ENCODE measurements at places on chromosomes 6 and 20.

- peak; percentile 25 for DNase-seq
Measured at GRCh38 chr6:42727087-42727611, 4.8 kb upstream of the PRPH2 start.

DNA sequence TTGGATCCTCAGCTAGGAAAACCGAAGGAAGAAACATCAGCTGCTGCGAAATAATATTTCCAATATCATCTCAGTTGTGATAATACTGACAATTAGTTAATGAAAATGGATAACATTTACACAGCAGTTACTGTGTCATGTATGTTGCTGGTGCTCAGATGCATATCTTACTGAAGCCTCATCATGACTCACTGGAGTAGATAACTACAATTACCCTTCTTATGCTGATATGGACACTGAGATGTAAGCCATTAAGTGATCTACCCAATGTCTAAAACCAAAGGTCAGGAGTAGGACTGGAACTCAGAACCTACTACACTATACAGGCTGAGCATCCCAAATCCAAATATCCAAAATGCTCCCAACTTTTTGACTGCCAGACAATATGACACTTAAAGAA is 54.7 kb upstream of the LYRM2 start:
- no peak for DNase-seq

- no peak for DNase-seq
Measured at GRCh38 chr6:42302411-42302810, 84.8 kb upstream of the MRPS10 start.

DNA sequence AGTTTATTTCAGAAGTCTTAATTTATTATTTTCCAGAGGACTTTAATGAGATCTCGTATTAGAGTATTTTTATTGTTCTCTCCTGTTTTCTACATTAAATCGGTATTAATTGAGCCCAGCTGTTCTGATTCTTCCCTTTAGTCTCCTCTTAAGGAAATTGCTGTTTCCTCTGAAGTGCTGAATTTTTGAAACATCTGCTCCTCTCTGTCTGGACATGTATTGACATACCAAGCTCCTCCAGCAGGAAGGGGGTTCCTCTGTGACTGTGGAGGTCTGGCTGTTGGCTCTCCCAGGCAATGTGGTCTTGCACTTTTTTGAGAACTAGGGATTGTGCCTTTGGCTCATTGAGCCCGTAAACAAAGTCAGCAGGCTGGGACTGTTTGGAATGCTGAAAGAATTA is 74.9 kb downstream of the MAP3K4 start:
- DNase-seq = no peak

- no peak for DNase-seq
Measured at GRCh38 chr20:21016751-21017150, 89.4 kb downstream of the LINC00237 start.

GRCh38 chr20:51906049-51906448 is 103.7 kb upstream of the SALL4 start:
- no peak for DNase-seq

- DNase-seq = peak; percentile 36
Measured at GRCh38 chr6:31401403-31401802, 2.0 kb upstream of the MICA start.

DNA sequence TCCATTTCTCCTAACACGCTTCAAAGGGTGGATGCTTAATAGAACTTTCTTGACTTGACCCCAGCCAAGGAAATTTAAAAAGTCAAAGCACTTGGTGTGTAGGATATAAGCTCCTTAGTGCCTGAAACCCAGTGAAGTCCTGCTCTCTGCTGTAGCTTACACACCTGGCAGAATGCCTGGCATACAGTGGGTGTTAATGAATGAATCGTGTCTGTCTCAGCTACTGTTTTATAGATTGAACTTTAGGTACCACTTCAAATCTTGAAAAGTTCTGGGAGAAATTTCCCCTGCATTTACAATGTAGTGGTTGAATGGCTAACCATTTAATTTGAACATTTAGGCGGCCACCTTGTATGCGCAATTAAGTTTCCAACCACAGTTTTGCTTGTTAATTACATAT is 70.5 kb upstream of the ZNF217 start:
- DNase-seq = no peak

- peak; percentile 46 for DNase-seq
Measured at GRCh38 chr6:137230547-137230946, 11.4 kb upstream of the IFNGR1 start.

GRCh38 chr6:93498713-93499112 is 79.4 kb upstream of the EPHA7 start:
- DNase-seq = no peak

DNA sequence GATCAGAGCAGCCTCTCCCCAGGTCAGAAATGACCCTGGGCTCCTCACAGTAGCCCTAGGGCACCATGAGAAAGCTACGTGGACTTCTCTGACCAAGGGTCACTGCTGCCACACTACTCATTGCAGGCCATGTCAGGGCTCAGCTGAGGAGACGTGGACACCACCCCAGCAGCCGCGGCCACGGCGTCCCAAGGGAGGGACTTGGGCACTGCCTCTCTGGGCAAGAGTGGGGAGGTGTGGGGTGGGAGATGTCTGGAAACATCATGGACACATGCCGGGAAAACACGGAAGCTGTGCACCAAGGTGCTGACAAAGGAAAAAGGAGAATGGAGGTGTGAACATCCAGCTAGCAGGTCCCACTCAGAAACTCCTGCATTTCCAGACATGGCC is 9.0 kb downstream of the GMEB2 start:
- DNase-seq = no peak

DNA sequence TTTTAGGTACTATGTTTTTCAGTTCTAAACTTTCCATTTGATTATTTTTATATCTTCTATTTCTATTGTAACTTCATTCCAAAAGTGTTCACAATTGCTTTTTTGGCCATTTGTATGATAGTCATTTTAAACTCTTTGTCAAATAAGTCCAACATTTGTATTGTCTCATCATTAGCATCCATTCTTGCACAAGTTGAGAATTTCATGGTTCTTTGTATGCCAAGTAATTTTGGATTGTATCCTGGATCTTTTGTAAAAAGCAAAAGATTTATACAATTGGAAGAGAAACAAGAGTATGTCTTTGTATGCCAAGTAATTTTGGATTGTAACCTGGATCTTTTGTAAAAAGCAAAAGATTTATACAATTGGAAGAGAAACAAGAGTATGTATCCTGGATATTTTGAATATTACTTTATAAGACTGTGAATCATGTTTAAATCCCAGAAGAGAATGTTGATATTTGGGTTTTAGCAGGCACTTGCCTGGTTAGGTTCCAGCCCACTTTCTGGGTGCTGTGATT is 36.9 kb upstream of the NT5E start:
- no peak for DNase-seq

DNA sequence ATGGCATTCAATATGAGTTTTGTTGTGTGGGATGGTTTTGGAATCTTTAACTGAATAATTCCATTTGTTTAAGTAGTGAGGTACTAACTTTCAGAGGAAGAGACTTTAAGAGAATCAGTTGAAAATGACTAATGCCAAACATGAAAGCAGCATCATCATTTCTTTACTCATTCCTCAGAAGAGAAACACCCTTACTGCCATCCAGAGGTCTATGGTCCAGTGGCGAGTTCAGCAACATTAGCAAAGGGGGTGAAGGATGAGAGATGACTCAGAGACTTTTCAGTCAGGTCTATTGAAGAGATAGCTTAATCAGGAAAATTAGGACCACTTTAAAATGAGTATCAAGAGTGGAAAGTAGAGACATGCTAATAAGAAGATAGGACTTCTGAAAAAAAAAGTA is 118.8 kb downstream of the COL19A1 start:
- DNase-seq = no peak

GRCh38 chr20:63682384-63683139 is 13.9 kb upstream of the TNFRSF6B start:
- no peak for DNase-seq

GRCh38 chr20:3374296-3374695 is 33.2 kb downstream of the DNAAF9 start:
- no peak for DNase-seq

DNA sequence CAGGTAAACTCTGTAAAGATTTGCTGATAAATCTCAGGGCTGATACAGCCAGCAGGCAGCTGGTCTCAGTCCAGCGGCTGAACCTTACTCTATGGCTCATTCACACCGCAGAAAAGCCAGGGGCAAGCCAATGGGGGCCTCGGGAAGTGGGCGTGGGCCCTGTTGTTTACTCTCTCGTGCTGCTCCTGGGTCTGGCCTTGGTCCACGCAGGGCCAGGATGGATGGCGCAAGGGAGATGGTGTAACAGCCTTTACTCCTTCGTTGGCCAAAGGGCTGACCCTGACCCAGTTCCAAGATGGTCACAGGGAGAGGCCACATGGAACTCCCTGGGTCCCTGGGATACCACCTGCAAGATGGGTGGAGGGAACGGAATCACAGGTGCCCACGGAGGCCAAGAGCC is 16.2 kb downstream of the KCNK17 start:
- DNase-seq = no peak

GRCh38 chr6:97029056-97029455 is 104.5 kb downstream of the KLHL32 start:
- DNase-seq = no peak

- peak; percentile 68 for DNase-seq
Measured at GRCh38 chr6:1524040-1524480, 85.7 kb upstream of the FOXC1 start.

- DNase-seq = no peak
Measured at GRCh38 chr6:168043848-168044415, 35.1 kb downstream of the FRMD1 start.

GRCh38 chr6:170028629-170029345 is 262.1 kb downstream of the DLL1 start:
- no peak for DNase-seq

DNA sequence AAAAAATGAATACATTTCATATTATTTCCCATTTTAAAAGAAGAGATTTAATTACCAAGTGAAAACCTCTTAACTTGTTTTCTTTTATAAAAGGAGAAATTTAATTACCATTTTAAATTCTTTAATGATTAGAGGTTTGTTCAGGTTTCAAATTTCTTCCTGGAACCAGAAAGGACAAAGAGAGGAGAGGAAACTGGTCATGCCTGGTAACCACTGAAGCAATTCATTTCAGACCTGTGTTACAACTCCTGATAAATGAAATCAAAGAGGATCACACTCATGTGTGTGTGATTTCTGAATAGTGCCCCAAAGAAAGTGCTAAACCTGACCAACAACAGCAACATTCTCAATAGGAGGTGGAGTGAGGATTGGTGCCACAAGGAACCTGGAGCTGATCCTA is 12.6 kb upstream of the SLPI start:
- no peak for DNase-seq

DNA sequence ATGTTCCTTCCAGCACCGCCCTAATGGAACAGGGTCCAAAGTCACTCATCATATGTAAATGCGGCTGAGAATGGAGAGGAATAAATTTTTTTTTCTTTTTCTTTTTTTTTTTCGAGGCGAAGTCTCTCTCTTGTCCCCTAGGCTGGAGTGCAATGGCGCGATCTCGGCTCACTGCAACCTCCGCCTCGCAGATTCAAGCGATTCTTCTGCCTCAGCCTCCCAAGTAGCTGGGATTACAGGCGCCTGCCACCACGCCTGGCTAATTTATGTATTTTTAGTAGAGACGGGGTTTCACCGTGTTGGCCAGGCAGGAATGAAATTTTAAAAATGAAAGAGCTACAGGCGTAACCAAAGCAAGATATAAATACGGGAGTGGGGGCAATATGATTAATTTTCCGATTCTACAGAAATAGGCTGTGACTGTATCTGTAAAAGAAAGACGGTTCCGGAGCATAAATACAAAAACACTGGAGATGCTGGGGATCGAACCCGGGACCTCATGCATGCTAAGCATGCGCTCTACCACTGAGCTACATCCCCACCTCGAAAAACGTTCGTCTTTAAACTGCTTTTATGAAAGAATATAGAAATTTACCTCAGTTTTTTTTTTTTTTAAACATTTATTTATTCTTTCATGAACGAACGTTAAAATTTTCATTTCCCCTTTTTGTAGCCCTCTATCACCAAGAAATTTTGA is 132.2 kb downstream of the GPX5 start:
- DNase-seq = peak; percentile 75

DNA sequence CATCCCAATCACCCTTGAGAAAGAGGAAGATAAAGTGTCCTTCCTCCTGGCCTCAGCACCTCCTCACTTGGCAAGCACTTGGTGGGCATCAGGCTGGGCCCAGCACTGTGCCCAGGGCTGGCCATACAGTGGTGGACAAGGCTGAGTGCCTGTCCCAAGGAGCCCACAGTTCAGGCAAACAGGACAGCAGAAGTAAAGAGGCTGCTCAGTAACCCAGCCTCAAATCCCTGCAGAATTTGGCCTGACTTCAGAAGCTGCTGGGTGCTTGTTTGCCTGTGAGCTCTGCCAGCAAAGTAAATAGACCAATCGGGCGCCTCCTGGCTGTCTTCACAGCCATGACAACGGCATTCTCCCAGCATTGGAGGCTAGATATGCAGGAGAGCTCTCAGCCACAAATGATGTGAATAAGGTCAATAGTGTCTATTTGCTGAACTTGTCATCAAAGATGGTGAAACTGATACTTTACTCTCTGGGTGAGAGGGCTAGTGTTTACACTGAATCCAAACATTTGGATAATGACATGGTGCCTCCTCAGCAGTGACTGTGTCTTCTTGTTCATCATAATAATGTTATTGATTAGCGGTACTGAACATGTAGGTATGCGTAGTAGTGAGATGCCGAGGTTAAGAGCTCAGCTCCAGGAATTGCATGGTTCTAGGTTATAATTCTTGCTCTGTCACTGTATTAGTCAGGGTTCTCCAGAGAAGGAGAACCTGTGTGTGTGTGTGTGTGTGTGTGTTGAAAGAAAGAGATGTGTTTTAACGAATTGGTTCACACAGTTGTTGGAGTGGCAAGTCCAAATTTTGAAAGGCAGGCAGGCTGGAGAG is 36.9 kb upstream of the FANCE start:
- DNase-seq = peak; percentile 23

- peak; percentile 45 for DNase-seq
Measured at GRCh38 chr6:28220257-28221133, 4.6 kb upstream of the ZSCAN9 start.

GRCh38 chr6:20286968-20287565 is 74.8 kb upstream of the MBOAT1 start:
- DNase-seq = no peak

DNA sequence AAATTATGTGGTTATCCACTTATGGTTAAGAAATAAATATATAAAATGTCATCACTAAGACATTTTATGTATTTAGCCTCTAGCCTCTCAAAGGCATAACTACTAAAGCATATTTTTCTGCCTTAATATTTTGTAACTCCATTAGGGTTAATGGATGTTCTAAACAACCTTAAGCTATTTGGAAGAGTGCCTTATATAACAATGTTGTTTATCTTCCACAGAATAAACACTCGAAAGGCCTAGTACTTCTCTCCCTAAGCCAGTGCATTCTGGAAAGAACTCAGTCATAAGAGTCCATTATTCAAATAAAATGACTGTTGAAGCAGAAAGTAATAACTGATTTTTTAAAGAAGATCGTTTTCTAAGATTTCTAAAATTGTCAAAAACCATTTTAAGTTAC is 15.0 kb upstream of the PRIM2 start:
- DNase-seq = no peak

Data from common myeloid progenitor, CD34-positive (primary cell).